ENCODE measurements at places on chromosomes 1 and 21.

DNA sequence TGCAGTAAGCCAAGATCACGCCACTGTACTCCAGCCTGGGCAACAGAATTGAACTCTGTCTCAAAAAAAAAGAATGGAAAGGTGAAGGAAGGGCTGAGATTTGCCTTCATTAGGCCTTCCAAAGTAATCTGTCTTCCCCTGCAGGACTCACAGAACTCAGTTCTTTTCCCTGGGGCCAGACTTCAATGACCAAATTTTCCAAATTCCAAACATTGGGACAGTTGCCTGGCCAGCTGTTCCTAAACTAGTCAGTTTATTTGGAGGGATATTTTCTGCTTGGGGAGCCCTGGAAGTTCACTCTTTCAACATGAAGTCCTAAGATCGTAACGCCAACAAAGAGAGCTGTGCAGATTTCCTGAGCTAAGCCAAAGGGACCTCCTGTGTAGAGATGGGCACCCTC is 5.4 kb upstream of the DEDD start:
- DNase-seq: no peak

- no peak for DNase-seq
Measured at GRCh38 chr1:54161495-54162168, 8.8 kb upstream of the CDCP2 start.

DNA sequence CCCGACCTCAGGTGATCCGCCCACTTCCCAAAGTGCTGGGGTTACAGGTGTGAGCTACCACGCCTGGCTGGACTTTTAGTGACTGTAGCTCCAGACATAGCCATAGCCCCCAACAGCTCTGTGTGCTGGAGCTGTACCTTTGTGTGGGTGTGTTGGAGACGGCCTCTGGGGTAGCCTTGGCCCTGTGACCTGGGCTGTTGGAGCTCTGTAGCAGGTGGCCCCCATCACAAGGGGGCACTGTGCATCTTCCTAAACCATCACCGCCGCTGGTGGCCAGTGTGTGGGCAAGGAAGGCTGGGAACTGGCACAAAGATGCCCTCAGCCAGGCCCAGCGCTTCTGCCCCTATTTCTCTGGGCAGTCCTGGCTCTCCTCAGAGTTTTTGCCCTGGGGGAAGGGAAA is 38.4 kb upstream of the FOXO6 start:
- DNase-seq: no peak

GRCh38 chr1:36650200-36651065 is 167.7 kb upstream of the CSF3R start:
- DNase-seq: peak; percentile 50

DNA sequence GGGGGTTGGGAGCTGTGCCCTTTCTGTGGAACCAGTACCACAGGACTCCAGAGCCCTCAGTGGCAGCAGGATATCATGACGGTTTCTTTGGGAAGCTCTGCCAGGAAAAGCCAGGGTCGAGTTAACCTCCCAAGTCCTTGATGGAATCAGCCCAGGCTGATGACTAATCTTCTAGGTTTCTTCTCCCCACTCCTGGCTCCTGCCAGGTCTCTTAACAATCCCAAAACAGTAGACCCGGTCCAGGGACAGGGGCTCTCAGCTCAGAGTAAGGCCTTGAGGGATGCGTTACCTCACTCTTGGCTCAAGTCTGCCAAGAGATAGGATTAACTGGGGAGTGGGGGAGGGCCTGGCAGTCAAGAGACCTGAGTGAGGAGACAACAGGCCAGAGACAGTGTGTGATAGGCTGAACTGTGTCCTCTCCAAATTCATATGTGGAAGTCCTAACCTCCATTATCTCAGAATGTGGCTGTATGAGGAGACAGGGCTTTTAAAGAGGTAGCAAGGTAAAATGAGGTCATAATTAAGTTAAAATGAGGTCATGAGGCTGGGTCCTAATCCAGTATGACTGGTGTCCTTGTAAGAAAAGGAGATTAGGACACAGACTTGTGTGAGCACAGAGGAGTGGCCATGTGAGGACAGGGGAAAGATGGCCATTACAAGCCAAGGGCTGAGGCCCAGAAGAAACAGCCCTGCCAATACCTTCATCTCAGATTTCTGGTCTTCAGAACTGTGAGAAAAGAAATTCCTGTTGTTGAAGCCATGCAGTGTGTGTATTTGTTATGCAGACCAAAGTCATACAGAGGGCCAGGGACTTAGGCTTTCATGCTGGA is 95.0 kb downstream of the BEND5 start:
- no peak for DNase-seq

DNA sequence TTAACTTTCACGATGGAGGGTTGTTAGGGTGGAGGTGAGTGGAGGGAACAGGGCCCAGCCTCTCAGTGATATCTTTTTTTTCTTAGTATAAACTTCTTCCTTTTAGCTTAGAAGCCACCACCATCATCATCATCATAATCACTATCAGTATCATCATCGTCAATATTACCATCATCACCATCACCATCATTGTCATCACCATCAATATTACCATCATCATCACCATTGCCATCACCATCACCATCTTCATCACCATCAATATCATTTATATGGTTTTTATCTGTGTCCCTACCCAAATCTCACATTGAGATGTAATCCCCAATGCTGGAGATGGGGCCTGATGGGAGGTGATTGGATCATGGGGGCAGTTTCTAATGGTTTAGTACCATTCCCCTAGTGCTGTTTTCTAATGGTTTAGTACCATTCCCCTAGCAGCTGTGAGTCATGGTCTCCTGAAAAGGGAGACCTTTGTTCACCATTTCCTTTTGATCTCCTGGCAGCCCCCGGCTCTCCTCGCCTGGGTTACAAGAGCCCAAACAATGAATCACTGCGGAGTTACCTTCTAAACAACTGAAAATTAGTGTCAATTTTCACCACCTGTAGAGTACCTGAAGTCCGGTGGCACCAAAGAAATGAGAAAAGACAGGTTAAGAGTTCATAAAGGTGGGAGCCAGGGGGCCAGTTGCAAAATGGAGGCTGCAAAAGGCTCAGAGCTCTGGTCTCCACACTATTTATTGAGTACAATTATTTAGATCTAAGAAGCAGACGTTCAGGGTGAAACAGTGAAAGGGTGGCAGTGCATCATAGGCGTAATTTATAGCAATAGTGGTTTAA is 3.1 kb upstream of the PLA2G2E start:
- no peak for DNase-seq

DNA sequence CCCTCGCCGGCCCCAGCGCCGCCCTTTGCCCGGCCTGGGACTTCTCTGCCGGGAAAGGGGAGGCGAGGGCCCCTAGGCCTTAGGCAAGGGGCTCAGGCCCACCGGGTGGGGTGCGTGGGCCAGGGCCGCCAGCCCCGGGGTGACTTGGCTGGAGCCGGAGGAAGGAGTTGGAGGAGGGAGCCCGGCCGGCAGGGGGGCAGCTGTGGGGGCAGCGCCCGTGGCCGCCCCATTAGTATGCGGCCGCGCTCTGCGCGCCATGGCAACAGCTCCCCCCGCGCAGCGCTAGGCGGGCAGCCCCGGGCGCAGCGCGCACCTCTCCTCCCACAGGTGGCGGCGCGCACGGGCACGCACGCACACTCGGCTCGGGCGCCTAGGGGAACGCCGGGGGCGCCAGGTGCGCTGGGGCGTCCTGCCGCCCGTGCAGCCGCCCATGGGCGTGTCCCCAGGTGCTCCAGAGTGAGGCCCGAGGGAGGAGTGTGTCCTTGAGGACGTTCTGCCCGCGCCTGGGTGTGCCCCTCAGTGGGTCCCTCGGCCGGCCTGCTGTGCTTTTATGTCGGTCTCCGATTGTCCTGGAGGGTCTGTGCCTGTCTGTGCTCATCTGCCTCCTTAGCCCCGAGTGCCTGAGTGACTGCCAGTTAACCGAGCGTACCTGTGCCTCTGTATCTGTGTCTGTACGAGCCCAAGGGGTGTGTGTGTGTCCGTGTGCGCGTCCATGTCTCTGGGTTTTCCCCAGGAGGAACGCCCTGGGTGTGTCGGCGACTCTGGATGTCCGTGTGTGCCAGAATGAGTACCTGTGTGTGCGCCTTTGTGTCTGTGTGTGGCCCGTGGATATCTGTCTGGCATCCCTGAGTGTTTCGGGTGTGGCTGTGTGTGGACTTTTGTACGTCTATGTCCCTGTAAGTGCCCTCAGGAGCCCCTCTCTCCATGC is 38.2 kb upstream of the WASF2 start:
- DNase-seq: no peak

DNA sequence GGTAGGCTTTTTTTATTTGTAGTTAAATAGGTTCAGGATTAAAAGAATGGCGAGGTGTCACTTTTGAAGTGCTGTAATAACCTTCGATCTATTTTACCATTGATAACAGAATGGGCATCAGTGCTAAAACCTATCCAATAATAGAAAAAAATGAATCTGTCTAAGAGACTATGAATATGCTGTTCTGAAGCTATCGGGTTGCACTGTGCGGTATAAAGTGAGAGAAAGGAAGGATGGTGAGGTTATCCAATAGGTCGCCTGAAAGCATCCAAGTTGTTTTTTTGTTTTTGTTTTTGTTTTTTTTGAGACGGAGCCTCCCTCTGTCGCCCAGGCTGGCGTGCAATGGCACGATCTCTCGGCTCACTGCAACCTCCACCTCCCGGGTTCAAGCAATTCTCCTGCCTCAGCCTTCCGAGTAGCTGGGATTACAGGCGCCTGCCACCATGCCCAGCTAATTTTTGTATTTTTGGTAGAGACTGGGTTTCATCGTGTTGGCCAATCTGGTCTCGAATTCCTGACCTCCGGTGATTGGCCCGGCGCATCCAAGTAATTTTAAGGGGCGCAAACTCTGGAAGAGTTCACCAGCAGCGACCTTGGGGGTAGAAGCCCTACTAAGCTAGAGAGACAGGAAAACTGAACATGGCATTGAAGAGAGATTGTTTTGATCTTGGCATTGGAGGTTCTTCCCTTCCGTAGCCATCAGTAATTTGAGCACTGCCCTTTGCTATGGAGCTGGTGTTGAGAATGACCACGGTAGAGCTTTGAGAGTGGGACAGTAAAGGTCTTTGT is 8.7 kb upstream of the MDM4 start:
- DNase-seq: no peak

GRCh38 chr1:38039331-38040088 is 7.1 kb downstream of the POU3F1 start:
- no peak for DNase-seq

GRCh38 chr1:1753607-1754005 is 24.7 kb downstream of the NADK start:
- DNase-seq: no peak

DNA sequence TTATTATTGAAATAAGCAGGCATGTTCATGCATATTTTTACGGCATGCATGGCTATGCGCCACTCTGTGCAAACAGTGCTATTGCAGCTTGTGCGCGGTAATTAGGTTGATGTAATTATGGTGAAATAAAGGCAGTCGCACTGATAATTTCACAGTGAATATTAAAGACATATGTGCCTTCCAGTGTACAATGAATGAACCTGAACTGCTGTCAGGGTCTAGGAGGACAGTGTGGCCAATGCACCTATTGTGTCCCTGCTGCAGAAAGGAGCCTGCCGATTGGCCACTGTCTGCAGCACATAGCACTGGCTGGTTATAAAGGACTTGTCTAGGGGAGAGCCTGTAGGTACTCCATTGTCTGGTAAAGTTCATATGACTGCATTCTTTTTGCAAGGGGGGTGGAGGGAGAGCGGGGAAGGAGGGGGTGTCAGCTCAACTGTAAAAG is 340.4 kb downstream of the USP25 start:
- DNase-seq: no peak

DNA sequence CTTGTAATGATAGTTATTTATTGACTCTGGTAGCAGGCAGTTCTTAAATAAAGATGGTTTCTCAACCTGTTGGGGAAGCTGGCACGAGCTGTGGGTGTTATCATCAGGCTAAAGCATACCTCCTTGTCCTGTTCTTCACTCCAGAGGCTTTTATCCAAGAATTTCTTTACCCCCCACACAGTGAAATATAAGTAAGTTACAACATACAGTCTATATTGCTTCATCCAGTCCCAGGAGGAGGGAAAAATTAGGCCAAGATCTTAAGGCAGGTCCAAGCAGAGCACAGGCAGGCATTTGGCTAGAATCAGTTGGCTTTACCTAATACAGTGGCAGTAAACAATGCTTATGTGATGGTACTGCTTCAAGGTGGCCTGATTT is 6.3 kb downstream of the TMEM81 start:
- DNase-seq: no peak

- DNase-seq: no peak
Measured at GRCh38 chr21:45326891-45327440, 39.3 kb upstream of the POFUT2 start.

DNA sequence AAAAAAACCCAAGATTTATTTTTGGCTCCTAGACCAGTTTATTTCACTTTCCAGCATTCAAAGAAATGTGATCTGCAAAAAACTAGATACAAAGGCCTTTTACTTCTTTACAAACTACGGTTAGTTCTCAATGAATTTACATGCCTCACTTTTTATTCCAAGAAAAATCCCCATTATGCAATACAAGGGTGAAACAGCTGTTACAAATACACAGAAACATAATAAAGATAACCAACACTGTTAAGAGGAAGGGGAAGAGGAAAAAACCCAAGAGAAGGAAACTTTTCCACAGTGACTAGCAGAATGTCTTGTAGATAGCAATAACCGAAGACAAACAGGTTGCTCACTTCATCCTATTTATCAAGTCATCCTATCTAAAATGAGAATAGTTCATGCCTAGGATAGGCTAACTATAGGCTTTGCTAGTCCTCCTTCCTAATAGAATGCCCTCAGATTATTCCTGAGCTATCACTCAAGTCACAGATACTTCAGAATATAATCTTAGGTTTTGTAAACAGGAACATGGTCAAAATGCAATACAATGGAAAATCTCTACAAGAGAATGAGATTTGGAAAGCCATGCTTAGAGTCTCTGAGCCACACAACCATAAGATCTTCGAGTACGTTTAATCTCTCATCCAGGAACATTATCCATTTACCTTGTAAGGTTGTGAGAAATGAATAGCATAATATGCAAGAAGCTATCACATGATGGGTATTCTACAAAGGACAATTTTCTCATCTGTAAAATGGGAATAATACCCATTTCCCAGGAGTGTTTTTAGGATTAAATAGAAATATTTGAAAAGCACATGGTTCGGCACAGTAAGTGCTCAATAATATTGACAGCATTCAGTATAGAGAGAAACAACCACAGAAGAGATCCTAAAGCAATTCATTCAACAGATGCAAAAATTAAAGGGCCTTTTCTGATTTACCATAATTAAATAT is 5.4 kb downstream of the PNRC2 start:
- no peak for DNase-seq

- no peak for DNase-seq
Measured at GRCh38 chr1:64775113-64775512, 30.2 kb downstream of the RAVER2 start.

DNA sequence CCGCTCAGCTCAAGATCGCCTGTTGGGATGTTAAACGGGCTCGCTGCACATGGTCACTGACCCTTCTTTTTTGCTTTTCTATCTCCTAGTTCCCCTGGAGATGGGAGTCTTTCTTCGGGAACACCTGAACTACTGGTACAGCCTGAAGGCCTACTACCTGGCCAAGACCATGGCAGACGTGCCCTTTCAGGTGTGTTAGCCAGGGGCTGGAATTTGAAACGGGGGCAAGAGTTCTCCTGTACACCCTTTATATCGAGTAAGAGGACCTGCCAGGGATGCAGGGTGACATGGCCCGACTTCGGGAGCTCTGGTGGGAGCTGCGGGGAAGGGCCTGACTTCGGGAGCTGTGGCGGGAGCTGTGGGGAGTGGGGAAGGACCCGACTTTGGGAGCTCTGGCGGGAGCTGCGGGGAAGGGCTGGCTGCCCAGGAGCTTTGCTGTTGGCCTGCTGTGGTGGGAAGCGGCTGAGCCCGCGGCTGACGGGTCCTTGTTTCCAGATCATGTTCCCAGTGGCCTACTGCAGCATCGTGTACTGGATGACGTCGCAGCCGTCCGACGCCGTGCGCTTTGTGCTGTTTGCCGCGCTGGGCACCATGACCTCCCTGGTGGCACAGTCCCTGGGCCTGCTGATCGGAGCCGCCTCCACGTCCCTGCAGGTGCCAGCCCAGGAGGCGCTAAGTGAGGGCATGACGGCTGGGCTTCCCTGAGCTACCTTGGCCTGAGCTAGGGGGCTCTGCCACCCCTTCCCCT is 24.0 kb downstream of the TFF3 start:
- no peak for DNase-seq

Measured in ureter (tissue), 1 donor.